ENCODE measurements at places on chromosomes 12 and 14. TPM values are rescaled to one million over a fixed set of nuclear protein-coding genes. Genes with fewer than 3 reads are reported as not detected.

Gene KRT71
- not detected for total RNA-seq

- H3K4me3 ChIP-seq, result no peak overlapping the region
- no peaks in the 10 kb centered on the region for H3K36me3 ChIP-seq
- H3K27me3 ChIP-seq, result no peaks in the 10 kb centered on the region
- H3K27ac ChIP-seq, result peak overlapping the region; percentile 77
- peak; percentile 85 for DNase-seq
These were observed 911 bp upstream of the SCNN1A start for GRCh38 chr12:6376079-6376869.

- no peak for DNase-seq
- no peaks in the 10 kb centered on the region for H3K36me3 ChIP-seq
- H3K27ac ChIP-seq, result peak overlapping the region; percentile 68
- no peak overlapping the region for H3K4me3 ChIP-seq
These were observed 90.4 kb downstream of the IRF2BPL start for GRCh38 chr14:76938092-76938500.

Gene AVPR1A
- total RNA-seq, result 6.6 TPM

Gene TMEM52B
- total RNA-seq, result not detected

GRCh38 chr14:103332143-103332919, 1.7 kb upstream of the EIF5 start:
- no peak overlapping the region for H3K4me3 ChIP-seq
- DNase-seq, result no peak
- H3K4me1 ChIP-seq, result peaks cover 26% of the 10 kb centered on the region
- H3K27ac ChIP-seq, result peak overlapping the region; percentile 99
- peaks cover 19% of the 10 kb centered on the region for H3K36me3 ChIP-seq
- H3K27me3 ChIP-seq, result no peaks in the 10 kb centered on the region

GRCh38 chr14:52824462-52824861, 33.1 kb upstream of the GNPNAT1 start:
- H3K27me3 ChIP-seq, result no peaks in the 10 kb centered on the region
- no peak overlapping the region for H3K27ac ChIP-seq
- H3K36me3 ChIP-seq, result no peaks in the 10 kb centered on the region
- no peak overlapping the region for H3K4me3 ChIP-seq
- no peak for DNase-seq
- peaks cover 3% of the 10 kb centered on the region for H3K4me1 ChIP-seq

GRCh38 chr12:94702696-94703095, 52.3 kb upstream of the TMCC3 start:
- H3K27me3 ChIP-seq, result no peaks in the 10 kb centered on the region
- no peak overlapping the region for H3K4me3 ChIP-seq
- no peaks in the 10 kb centered on the region for H3K36me3 ChIP-seq
- no peak overlapping the region for H3K27ac ChIP-seq

DNA sequence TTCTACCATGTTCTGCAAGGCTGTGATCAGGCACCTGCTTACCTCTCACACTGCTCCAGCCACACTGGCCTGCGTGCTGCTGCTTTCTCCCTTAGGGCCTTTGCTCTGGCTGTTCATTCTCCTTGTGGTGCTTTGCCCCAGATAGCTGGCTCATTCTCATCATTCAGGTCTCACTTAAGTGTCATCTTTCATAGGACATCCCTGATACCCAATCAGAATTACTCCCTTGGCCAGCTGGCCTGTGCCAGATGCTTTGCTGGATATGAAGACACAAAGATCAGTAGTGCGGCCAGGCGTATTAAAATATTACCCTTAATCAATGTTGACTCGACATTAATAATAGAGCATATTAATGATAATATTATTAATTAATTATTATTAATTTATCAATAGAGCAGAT, 143.8 kb upstream of the FGD4 start:
- H3K36me3 ChIP-seq, result no peaks in the 10 kb centered on the region
- H3K27ac ChIP-seq, result no peak overlapping the region
- no peaks in the 10 kb centered on the region for H3K27me3 ChIP-seq
- no peak for DNase-seq
- no peaks in the 10 kb centered on the region for H3K4me1 ChIP-seq

- no peak for DNase-seq
- H3K27me3 ChIP-seq, result no peaks in the 10 kb centered on the region
- H3K4me1 ChIP-seq, result no peaks in the 10 kb centered on the region
- no peak overlapping the region for H3K27ac ChIP-seq
These were observed 80.5 kb upstream of the PCED1B start for GRCh38 chr12:46998811-46999368.
